ENCODE measurements at places on chromosomes 13 and 19.
A peak's percentile ranks its signal among the peaks of the same experiment; 100 is the strongest.

DNA sequence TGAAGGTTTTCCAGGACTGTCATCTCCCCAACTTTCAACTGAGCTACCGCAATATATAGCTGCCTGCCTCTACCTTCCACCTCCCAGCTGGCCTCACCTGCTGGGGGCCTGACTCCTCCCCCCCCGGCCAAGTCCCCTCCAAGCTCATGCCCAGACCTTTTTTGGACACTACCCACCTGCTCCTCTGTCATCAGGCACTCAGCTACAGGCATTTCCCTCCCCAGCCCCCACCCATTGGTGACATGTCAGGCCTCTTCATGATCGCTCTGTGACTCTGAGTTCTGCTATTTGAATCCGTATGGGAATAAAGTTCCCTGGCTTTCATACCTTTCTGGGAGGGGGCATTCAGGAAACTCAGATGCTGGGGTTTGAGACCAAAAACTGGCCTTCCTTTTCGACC, 1.8 kb downstream of the PRKACA start:
- no peak for DNase-seq

- no peak for DNase-seq
Measured at GRCh38 chr19:19026299-19026971, 6.9 kb downstream of the SUGP2 start.

DNA sequence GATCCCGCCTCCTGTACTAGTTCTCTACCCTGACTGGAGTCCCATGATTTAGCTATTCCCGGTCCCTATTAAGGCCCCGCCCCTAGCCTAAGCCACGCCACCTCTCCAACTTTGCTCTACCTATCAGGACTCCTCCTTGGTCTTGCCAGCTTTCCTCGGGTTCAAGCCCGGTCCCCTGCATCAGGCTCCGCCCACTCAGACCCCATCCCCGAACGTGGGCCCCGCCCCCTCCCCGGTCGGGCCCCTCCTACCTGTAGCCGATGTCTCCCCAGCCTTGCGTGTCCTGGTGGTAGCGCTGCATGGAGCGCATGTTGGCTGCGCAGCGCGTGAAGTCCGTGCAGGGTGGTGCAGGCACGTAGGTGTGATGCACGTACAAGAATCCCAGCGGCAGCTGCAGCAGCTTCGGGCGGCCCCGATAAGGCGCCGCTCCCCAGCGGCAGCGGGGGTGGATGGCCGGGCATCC, 7.3 kb upstream of the RASAL3 start:
- no peak for DNase-seq

DNA sequence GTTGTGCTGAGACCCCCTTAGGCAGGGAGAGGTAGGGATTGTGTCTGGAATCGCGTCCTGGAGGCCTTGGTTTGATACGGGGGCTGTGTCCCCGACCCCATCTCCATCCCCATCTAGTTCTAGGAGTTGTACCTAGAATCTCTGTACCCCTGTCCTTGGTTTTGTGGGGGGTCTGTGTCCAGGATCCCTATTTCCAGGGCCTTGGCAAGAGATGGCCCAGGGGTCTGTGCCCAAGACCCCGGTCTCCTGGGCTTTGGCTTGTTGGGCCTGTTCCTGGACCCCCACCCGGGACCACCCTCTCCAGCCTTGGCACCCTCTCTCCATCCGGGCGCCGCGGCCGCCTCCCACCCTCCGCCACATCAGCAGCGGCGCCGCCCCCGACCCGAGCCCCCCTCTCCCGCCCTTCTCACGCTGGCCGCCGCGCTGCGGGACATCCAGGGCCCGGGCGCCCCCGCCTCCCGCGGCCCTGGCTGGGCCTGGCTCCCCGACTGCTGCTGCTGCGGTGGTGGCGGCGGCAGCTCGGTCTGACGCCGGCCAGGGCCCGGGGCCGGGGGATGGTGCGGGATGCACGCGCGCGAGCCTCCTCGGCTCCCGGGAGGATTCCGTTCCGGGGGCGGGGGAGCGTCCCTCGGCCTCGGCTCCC, at the start of gene NUMBL:
NUMBL (minus strand) TSS at position 602 of the 643 bp plus-strand sequence; CDS start at position 434, 168 bp downstream.
- DNase-seq: no peak

- DNase-seq: no peak
Measured at GRCh38 chr13:52599037-52599847, 43.0 kb upstream of the HNRNPA1L2 start.

DNA sequence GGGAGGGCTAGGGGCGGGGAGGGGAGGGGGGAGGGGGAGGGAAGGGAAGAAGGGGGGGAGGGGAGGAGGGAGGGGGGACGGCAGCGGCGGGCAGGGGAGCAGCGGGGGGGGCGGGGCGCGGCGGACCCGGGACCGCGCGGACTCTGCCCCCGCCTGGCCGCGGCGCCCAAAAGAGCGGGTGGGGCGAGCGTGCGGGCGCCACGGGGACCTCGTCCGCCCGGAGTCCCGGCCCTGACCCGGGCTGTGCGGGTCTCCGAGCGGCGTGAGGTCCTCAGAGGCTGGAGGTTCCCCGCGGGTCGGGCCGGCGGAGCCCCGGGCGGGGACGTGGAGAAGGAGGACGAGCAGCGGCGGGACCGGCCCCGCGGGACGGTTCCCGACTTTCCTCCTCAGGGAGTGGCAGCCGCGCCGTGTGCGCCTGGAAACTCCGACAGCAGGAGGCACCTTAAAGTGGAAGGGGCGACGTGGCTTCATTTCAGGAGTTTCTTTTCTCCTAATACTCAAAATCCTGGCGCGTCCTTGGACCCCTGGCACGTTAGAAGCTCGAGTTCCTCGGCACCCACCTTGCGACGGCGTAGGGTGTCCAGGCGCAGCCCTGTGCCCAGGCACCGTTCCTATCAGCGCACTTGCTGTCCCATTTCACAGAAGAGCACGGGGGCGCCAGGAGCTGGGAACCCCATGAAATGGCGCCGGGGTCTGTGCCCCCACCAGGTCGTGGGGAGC, 518 bp upstream of the PLPP2 start:
- DNase-seq: no peak

- peak; percentile 8 for DNase-seq
Measured at GRCh38 chr19:10209315-10209714, 14.6 kb upstream of the DNMT1 start.

DNA sequence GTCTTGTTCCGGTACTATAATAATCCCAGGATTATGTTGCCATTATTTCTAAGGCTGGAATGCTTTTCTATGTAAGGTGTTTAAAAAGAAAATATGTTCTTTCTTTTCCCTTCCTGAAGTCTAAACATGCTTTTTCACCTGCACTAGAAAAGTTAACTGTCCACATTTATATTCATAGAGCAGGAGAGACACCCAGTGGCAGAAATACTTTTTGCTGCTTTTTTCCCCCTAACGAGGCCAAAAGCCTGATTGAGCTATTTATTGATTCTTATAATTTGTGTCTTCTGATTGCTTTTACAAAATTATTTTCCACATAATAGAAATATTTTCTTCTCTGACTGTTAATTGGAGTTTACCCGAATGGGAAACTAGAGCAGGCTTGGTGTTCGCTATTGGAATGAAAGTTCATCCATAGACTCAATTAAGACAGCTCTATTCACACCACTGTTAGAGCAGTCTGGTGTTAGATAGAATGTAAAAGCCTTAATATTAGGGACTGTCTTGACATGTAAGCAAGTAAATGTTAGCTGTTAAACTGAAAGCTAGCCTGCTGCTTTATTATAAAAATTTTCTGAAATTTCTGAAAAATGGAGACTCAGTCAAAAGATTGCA, 15.8 kb downstream of the GPR180 start:
- DNase-seq: no peak

GRCh38 chr13:26688286-26688685, 72.3 kb downstream of the GPR12 start:
- no peak for DNase-seq

- peak; percentile 77 for DNase-seq
Measured at GRCh38 chr13:41960637-41961465, at the start of gene VWA8. TSS of gene VWA8 (minus strand) at chr13:41961109. CDS start at chr13:41961015, 94 bp downstream.

DNA sequence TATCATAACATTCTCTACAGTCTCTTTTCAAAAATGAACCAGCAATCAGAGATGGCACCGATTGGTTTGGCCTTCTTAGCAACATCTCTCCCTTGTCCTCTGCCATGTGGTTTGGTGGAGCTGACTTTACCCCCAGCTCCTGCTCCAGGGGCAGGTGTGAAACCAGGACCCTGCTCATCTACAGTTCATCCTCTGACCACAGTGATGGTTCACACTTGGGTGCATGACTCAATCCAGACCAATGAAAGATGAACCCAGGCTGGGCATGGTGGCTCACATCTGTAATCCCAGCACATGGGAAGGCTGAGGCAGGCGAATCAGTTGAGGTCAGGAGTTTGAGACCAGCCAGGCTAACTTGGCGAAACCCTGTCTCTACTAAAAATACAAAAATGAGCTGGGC, 33.6 kb upstream of the FFAR2 start:
- DNase-seq: no peak

DNA sequence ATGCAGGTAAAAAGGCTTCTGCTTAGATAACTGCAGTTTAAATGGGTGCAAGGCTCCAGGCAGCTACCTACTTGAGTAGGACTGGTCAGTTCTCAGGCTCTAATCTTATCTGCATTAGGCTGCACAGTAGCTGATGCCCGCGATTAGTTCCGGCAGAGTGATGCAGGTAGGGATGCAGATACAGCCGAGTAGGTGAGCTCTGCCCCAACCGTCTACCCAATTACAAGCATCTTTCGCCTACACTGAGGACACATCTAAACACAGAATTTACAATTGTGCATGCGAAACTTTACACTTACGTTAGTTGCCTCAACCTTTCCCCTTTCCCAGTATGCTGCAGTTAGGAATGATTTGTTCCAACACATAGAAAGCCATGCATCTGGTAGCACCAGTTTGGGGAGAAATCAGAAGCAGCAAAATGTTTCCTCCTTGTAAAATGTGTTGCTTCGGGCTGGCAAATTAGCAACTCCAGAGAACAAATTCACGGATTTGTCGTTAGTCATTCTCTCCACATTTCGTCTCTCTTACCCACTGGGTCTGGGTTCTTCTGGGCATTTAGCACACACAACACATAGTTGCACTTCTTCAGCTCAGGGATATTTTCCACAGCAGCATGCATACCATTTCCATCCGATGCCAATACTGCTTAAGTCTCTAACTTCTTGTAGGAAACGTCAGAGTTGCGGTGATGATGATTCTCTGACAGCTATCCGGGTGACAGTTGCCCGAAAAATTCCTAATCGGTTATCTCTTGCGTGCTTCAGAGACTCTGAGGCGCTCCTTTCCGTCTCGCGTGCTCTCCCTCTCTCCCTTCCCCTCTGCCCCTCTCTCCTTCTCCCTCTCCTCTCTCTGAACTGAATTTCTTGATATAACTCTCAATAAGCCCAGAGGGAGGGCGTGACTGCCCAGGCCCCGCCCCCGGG, at the start of gene PCDH9:
PCDH9 (minus strand) TSS at position 856 of the 923 bp plus-strand sequence. CDS start 1,896 bp downstream, outside the sequence.
- DNase-seq: no peak

GRCh38 chr19:31675193-31675913, 326.1 kb upstream of the TSHZ3 start:
- DNase-seq: no peak

GRCh38 chr13:40061466-40062450, 406.3 kb downstream of the COG6 start:
- peak; percentile 11 for DNase-seq

- DNase-seq: peak; percentile 37
Measured at GRCh38 chr19:4636151-4636717, 3.1 kb upstream of the TNFAIP8L1 start.

DNA sequence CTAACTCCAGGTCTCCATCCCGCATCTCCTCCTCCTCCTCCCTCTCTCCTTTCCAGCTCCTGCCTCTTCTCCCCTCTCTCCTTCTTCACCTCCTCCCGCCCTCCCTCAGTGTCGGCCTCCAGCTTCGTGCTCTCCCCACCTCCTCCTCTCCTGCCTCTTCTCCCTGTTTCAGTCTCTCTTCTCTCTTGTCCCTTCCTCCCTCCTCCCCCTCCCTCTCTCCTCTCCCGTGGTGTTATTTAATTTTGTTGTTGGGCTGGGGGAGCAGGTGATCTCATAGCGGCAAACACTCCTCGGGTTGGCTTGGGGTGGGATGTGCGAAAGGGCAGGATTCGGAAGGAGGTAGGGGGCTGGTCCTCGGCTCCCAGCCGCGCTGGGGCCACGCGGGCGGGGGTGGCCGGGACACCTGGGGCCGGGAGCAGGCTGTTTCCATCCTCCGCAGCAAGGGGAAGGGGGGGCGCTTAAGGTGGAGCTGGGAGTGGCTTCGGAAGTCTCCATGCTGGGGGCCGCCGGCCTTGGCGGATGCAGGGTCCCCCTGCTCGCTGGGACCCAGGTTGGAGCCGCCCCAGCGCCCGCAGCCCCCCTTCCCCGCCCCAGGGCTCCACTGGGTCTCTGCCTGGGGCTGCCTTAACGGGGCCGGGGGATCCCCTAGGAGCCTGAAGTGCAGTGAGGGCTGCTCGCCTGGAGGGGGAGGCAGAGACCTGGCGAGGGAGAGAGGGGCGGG, at the start of gene CA11:
CA11 (minus strand) TSS at position 187 of the 721 bp plus-strand sequence. CDS start 555 bp downstream, outside the sequence.
- peak; percentile 80 for DNase-seq

DNA sequence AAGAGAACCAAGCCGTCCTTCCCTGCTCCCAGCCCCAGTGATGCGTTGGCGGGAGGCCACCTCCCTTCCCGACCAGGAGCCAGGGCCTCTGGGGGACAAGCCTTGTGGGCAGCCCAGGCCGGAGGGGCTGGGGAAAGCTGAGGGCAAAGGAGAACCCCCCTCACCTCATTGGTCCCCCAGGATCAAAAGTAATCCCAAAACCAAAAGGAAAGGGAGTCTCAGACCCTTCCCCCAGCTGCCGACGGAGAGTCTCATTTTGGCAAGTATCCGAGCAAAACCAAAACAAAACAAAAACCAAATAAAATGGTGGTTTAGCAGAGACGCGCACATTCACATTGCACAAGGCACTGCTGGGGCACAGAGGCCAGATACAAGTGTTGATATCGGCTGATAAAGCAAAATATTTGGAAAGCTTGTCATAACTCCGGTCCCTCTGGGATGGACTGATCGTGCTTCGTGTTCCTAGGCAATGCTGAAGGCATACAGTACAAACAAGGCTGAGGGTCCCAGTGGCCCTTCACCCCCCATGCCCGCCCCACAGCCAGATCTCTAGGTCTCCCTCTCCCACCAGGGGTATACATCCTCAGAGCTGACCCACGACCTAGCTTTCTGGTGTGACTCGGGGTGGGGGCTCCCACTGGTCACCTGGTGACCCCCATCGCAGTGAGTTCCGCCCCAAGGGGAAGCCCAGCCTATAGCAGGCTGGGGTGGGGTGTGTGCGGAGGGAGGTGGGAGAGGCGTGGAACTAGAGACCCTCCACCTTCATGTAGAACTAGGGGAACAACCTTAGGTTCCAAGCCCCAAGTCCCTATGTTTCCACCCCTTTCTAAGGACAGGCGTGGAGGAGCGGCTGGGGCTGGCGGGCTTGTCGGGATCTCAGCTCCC, 2.1 kb downstream of the CEBPA start:
- DNase-seq: no peak

DNA sequence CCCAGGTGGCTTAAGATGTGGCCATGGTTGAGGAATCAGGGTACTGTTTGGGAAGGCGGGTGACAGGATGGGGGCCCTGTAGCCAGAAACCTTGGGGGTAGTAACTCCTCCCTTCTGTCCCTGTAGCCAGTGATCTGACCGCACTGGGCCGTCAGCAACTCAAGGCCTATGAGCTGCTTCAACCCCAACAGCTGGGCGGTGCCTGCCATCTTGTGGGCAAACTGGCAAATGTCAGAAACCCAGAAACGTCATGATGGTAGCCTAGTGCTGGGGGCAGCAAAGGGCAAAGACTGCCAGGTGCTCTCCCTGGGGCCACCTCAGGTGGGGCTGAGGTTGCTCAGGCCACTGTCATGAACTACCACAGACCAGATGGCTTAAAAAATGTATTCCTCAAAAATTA, 3.5 kb downstream of the COPE start:
- peak; percentile 36 for DNase-seq
